Left cardiac atrium (tissue), 4 donors: ENCODE measurements at places on chromosomes 11 and 22. TPM values are rescaled to one million over a fixed set of nuclear protein-coding genes. Genes with fewer than 3 reads are reported as not detected.

GRCh38 chr11:128943428-128943976 is 831 bp upstream of the TP53AIP1 start:
- DNase-seq: no peak

- DNase-seq: peak; percentile 41
Observed at GRCh38 chr11:35618497-35619115, 346 bp downstream of the FJX1 start.

- no peak for DNase-seq
Observed at GRCh38 chr11:73465023-73465675, 89.0 kb downstream of the RELT start.

DNA sequence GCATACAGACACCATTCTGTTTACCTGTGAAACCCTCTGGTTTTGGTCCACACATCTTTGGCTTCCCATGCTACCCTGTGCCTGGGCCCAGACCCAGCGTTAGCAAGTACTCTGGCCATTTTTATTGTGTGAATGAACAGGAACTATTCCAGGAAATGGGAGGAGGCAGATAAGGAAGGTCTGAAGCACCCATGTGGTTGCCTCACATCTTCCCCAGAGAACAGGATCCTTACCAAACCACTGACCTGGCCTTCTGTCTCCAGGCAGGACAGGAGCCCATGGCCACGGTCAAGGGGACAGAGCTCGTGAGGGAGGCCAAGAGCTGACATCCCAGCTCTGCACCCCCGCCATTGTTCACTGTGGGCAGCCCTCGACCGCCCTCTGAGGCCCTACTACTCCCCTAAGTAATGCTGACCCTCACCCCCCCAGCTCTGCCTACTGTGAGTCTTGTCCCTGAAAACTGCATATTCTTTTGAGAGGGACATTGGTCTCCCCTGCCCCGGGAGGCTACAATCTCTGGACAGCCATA is 97.7 kb upstream of the TP53I11 start:
- no peak for DNase-seq

DNA sequence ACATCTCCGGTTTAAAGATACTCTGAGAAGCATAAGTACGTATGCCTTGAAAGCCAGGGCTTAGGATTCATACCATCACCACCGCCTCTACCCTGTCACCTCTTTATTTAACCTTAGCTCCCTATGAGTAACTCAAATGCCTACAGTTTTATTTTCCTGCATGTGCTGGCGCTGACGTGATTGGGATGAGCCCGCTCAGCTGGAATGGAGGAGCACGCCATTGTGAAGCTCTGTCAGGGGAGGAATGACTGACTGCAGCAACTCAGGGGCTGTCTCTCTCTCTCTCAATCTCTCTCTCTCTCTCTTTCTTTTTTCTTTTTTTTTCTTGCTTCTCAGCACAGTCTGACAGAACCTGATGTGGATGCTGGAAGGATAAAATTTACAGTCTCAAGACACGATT is 12.4 kb downstream of the CAVIN3 start:
- DNase-seq: no peak

DNA sequence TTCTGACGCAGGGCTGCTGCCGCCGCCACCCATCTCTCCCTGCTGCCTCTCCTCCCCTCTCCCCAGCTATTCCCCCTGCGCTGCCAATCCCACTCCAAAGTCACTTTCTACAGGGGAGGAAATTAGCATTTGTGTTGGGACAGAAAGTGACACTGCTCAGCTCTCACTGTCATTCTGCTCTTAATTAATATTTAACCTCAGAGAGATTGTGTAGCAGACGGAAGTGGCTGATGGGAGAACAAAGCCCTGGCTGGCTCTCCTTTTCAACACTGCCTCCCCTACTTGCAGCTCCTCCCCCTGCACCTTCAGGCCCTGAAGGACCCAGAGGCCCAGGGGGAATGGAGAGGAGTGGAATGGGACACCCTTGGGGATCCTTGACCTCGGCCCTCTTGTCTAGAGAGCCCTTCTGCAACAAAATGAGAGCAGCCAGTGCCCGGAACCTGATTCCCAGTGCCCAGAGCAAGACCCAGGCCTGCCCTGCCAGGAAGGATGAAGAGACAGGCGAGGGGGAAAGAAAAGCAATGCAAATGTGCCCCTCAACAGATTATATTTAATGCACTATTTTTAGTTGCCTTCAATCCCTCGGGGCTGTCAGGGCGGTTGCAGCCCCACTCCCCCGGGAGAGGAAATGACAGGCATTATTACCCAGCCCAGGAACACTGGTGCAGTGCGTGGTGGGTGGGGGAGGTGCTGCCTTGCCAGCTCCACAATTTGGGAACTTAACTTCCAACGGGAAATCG is 14.6 kb upstream of the NRGN start:
- DNase-seq: no peak

GRCh38 chr22:48920776-48921241 is 906.9 kb downstream of the BRD1 start:
- DNase-seq: no peak

- DNase-seq: no peak
Observed at GRCh38 chr11:55172734-55173415, 89.1 kb upstream of the TRIM48 start.

DNA sequence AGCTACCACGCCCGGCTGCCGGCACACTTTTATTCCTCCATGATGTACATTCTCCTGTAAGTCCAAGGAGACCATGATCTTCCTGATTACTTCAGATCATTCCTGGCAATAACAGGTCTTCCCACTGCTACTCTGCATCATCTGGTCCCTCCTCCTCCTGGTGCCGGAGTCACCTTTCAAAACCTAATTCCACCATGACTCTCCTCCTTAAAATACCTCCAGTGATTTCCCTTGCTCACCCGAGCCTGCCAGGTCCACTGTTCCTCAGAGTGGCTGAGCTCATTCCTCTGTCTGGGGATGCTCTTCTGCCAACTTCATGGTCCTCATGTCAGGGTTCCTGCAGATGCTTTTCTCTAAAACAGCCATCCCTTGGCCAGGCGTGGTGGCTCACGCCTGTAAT is 3.9 kb upstream of the LTBP3 start:
- no peak for DNase-seq

- no peak for DNase-seq
Observed at GRCh38 chr11:46202149-46202548, 75.3 kb upstream of the CREB3L1 start.

GRCh38 chr11:95337175-95337957 is 106.4 kb upstream of the SESN3 start:
- peak; percentile 62 for DNase-seq

GRCh38 chr11:70307176-70307575 is 36.7 kb downstream of the PPFIA1 start:
- DNase-seq: no peak

- peak; percentile 55 for DNase-seq
Observed at GRCh38 chr11:78030429-78031325, 7.6 kb upstream of the KCTD14 start.

DNA sequence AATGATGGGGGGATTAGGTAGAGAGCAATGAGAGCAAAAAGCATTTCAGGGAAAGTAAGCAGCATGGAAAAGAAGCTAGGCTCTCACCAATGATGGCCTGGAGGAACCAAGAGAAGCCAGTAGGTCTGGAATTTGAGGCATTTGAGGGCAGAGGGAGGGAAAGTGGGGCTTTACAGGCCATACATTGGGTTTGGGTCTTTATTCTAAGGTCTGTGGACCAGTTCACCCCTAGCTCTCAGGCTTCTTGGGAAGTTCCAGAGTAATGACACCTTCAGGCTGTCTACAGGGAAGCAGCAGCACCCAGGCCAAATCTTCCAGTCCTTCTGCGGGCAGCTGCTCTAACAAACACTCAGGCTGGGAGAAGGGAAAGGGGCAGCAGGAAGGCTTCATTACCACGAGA is 29.4 kb downstream of the ARFGAP2 start:
- no peak for DNase-seq

DNA sequence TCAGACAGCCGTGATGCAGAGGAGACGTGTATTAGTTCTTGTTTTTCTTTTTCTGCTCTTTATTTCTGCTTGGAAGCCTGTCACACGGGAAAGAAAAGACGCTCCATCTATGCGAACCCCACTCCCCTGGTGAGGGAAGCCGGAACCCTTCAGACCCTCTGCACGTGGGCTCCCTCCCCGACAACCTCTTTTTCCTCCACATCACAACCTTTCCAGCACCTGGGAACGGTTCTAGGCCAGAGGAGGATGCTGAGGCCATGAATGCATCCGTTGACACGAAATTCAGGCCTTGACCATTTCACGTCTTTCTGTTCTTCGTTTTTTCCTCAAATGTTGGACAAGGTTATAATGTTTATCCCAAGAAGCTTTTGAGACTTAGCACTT is 85.3 kb upstream of the WNT7B start:
- DNase-seq: no peak

GRCh38 chr11:118226296-118226695 is 1.5 kb upstream of the JAML start:
- no peak for DNase-seq

ZBTB16 gene
- total RNA-seq: 65.2 TPM

MMP12 gene
- not detected for total RNA-seq

GTSE1 gene
- total RNA-seq: 0.94 TPM

GALR3 gene
- total RNA-seq: not detected
